ENCODE measurements at places on chromosomes 13 and 19.

GRCh38 chr19:45632468-45633196, 6.6 kb downstream of the EML2 start:
- peak; percentile 30 for DNase-seq

- no peak for DNase-seq
These were observed 6.3 kb downstream of the PTOV1 start for GRCh38 chr19:49857061-49857837.

GRCh38 chr19:40872209-40872608, 9.8 kb downstream of the CYP2A7 start:
- no peak for DNase-seq

GRCh38 chr13:110108348-110109139, 198.4 kb downstream of the COL4A1 start:
- peak; percentile 19 for DNase-seq

DNA sequence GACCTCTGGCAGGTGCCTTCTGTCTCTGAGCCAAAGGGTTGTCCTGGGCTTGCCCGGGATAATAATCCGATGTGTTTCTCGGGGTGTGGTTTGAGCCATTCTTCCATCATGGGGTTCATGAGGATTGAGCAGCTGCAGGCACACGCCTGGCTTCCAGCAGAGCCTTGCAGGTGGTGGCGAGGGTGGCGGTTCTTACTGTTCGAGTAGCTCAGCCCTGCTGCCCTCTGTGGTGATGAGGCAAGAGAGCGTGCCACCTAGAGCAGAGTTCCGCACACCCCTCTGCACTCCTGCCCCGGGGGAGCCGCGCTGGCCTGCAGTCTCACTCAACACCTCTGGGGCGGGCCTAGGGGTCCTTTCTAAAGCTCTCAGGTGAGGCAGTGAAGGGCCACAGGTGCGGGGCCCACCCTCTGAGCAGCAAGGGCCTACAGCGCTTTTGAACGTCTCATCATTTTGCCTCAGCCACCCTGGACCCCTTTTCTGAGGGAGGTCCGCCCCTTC, 3.8 kb downstream of the SCN1B start:
- no peak for DNase-seq

DNA sequence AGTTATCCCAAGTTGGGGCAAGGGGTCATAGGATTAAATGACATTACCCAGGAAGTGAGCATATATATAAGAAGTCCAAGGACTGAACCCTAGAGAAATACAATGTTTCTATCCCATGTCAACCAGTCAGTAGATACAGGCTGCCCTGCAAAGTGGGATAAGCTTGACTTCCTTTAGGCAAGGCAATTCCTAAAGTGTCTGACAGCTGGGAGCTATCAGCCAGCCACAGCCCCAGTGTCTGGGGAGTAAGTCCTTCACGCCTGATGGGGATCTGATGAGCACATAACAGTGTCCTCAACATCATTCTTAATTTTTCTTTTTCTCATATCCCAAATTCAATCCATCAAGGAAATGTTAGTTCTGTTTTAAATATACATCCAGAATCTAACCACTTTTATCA, 54.1 kb downstream of the DNAJC15 start:
- DNase-seq = no peak

DNA sequence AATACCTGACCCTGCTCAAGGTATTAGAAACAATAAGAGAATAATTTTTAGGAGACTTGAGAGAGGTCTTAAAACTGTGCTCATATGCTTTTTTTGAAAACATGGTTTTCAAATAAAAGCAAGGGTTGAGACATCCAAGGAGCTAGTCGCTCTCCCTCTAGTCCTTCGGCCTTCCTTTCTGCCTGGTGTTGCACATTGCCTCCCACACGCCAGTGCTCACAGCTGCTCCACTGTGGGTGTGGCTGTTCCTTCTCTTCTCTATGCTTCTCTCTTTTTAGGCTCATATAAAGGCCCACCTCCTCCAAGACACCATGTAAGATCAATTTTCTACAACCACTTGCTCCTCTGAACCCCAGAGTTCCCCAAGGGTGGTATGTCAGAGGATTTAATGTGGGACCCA, 352.6 kb downstream of the ENOX1 start:
- DNase-seq = no peak

Data from cerebellum (tissue), 4 donors.